Stimulated activated CD4-positive, alpha-beta T cell treated with anti-CD3 and anti-CD28 coated beads, Interleukin-15, amount 100 ng/mL, for 1 hour (primary cell): ENCODE measurements at places on chromosomes 5 and 9.
A peak's percentile ranks its signal among the peaks of the same experiment; 100 is the strongest.

- no peak for DNase-seq
Observed at GRCh38 chr9:82997476-82998140, 65.3 kb downstream of the RASEF start.

GRCh38 chr5:80507663-80508062 lies 19.8 kb downstream of the FAM151B start:
- DNase-seq = no peak

DNA sequence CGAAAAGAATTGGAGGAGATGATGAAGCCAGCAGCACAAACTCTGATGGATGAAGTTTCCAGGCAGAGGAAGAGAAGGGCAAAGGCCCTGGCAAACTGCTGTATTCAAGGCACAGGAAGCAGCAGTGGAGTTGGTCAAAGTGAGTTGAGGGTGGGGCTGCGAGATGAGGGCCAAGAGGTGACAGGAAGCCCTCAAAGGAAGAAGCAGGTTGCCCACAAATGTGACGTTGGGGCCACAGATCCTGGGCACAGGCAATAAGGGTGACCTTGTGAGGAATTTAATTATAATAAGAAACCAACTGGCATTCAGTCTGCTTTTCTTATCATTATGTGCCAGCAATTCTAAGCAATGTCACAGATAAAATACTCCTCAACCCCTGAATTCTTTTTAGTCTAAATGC lies 261.8 kb downstream of the CTNND2 start:
- DNase-seq = no peak

- peak; percentile 17 for DNase-seq
Observed at GRCh38 chr5:78985725-78986223, 664 bp upstream of the ARSB start.

- no peak for DNase-seq
Observed at GRCh38 chr9:14347406-14348122, 33.6 kb upstream of the NFIB start.

- no peak for DNase-seq
Observed at GRCh38 chr9:35499701-35500030, 9.8 kb downstream of the RUSC2 start.

DNA sequence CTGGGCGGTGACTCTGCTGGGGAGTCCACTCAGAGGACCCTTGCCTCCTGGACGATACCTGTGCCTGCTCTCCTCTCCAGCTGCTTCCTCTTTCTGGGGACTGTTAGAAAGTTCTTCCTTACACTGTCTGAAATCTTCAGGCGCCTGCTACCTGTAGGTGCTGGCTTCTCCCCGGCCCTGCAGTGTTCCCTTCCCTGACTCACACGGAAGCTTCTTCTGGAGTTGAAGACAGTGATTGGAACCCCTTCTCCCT lies 562 bp downstream of the GSN start:
- no peak for DNase-seq

DNA sequence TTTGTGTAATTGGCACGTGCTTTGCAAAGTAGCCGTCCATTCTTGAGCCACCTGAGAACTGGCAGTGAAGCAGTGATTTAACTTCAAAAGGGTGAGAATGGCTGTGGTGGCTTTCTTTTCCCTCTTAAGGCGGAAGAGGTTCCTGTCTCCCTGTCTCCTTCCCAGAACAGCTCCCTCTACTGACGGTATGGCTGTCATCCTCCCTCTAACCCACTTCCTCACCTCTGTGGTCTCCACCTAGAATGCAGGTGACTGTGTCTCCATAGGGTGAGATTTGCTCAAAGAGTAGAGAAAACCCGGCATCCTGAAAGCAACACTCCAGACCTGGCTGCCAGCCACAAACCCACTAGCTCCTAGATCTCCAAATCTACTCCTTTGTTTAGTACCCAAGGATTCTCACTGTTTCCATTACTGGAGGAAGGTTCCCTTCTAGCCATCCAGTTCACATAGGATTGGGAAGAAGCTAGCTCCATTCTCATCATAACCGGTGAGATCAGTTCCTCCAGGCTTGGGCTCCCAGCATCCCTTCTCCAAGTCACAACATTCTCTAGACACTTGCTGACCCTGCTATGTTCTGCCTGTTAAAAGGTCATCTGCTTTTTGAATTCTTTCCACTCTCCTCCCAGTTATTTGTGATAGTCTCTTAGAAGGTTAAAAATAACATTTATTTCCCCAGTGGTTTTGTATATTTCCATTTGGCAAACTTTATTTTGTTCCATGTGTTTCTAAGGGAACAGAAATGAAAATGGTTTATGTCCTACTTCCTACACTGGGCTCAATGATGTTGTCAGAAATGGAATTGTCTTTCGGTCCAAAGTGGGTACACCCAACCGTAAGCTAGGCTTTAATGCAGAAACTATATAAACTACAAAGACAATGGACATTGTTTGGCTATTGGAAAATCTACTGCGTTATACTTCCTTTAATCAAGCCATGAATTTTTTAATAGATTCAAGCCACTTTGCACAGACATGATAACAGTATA lies 269.4 kb downstream of the CWC27 start:
- DNase-seq = no peak

DNA sequence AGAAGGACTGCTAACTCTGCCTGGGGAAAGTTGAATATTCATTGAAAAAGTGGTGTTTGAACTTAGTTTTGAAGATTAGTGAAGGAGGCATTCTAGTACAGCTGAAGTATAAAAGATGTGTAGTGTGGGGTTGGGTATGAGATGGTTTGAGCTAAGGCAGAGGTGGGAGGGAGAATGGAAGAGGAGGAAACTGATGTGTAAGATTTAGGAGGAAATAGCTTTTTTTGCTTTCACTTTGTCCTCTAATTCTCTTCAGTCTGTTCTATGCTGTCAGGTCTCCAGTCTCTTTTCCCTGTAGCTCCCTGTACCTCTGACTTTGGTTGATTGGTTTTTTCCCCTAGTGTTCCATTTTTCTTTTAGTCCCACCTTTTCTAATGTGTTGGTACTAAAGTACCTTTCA lies 9.0 kb downstream of the CREBRF start:
- DNase-seq = no peak

DNA sequence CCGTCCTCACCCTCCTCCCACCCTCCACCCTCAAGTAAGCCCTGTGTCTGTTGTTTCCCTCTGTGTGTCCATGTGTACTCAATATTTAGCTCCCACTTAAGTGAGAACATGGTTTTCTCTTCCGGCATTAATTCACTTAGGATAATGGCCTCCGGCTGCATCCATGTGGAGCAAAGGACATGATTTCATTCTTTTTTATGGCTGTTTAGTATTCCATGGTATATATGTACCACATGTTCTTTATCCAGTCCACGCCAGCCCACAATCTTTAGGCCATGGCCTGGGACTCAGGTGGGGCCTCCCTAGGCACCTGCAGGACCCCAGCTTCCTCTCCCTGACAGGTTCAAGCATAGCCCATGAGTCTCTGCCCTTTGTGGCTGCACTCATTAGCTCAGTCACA lies 22.9 kb downstream of the UNC5A start:
- DNase-seq = no peak
